ENCODE measurements at places on chromosomes 1 and 21.

DNA sequence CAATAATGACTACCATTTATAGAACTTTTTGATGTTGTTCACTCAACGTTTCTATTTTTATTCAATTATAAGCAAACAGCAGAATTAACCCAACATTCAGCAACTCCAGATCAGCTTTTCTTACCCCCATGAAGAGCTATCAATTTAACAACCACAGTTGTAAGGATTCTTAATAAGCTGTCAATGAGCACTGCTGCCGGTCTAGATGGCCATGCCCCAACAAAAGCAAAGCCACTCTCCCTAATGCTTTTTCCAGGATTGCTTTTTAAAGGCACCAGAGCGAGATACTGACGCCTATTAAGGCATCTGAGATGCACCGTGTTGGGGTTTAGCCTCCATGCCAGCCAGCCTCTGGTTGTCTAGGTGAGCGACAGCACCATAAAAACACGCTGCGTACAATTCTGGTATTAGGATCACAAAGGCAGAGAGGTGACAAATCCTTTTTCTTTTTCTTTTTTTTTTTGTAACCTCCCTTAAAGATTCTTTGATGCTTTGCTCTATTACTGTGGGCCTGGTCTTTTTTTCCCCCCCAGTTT is 39.5 kb downstream of the PTPRC start:
- DNase-seq: no peak

DNA sequence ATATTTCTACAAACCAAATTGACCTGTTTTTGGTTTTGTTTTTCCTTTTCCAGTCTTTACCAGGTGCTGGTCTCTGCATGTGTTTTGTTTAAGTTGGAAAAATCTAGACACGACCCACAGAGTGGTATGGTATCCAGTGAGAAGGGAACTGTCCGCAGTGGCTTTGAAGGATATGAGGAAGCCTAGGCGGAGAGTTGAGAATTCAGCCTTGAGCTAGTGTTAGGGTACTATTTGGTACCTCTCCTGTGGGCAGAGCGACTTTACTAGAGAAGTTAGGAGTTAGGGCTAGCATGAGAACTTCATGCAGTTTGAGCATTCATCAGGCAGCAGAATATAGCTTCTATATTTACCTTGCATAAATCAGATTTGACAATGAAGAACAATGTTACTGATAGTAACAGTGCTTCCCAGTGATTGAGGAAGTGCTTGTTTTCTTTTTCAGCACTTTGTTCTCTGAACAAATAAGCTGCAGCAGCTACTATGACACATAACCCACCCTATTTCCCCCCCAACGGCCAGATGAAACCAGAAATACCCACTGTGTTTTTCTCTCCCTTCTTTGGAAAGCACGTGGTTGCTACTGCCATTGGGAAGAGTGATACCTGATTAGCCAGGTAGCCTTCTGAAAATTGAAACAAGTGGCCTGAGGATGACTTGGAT is 19.0 kb downstream of the MRPS6 start:
- DNase-seq: no peak

GRCh38 chr1:179930867-179931266 is 23.7 kb upstream of the CEP350 start:
- DNase-seq: no peak

DNA sequence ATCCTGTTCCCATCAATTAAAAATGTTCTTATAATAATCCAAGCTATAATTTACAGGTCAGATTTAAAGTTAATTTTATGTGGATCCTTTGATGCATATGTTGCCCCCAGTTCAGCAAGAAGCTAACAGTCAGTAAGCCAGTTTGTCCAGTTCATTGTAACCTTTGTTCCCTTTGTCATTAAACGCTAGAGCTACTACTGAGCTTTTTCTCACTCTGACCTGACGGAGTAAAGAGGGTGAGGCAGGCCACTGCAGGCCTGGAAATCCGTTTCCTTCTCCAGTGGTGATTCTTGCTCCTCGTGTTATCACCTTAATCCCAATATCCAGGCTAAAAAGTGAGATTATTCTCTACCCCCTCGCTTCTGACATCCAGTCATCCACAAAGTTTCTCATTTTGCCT is 10.2 kb downstream of the YBX1 start:
- DNase-seq: no peak

DNA sequence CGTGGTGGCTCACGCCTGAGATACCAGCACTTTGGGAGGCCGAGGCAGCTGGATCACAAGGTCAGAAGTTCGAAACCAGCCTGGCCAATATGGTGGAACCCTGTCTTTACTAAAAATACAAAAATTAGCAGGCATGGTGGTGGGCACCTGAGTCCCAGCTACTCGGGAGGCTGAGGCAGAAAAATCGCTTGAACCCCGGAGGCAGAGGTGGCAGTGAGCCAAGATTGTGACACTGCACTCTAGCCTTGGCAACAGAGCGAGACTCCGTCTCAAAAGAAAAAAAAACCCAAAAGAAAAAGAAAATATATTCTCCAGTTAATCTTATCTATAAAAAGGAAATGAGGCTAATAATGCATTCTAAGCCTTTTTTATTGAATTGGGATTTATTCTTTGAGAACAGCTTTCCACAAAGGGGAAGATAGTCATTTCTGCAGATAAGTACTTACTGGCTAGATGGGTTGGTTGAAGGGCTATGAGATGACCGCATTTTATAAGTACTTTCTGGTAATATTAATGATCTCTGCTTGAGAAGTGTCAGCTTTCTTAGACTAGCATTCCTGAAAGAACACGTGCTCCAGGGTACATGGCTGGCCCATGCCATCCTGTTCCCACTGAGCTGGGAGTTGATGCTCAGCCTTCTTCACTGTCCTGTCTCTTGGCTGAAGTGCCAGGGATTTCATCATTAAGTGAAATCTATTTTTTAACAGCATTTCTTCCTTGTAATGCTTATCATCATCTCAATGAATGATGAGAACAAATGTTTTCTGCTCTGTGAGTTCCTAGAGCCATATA is 57.9 kb downstream of the SASS6 start:
- DNase-seq: peak; percentile 4

DNA sequence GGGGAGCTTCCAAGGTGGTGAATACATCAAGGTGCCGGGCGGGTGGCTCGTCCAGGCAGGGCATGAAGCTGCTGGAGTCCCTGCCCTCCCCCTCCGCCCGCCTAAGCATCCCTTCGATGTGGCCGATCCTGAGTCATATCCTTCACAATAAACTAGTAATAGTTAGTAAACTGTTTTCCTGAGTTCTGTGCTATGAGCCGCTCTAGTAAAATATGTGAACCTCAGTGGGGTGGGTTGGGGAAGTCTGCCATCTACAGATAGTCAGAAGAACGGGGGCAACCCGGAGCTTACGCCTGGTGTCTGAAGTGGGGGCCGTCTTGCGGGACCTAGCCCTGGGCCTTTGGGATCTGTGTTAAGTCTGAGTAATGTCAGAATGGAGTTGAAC is 21.6 kb downstream of the C2CD2 start:
- DNase-seq: no peak

- no peak for DNase-seq
Measured at GRCh38 chr1:116008656-116009390, 32.5 kb downstream of the SLC22A15 start.

DNA sequence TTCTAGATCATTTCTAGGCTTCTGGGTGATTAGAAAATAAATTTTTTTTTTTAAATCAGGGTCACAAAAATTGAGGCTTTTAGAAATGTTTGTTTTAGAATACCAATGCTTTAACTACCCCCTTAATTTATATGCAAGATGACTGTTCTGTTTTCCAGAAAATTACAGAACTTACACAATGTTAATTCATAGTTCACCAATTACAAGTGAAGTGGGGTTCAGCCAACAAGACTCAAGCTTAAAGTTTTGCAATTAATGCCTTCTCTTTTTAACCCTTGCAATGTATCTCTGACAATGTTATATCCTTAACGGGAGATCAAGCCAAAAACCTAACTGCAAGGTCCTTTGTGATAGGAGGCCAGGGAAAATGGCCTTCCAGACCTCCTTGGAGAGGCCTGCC is 5.6 kb downstream of the PRELP start:
- DNase-seq: no peak

DNA sequence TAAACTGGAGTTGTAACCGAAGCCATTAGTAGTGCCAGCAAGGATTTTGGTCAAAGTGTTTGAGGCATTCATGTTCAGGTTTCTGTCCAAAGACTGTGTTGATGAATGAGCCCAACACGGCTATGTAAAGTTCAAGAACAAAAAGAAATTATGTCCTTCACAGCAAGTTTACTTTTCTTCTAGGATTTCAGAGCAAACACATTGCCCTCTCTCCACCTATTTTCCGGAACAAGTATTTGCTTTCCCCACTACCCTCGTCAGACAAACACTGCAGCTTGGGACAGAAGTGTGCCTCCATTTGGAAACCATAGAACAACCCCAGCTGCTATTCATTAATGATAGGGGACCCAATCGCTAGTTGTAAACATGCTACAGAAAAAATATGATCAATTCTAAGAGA is 151.4 kb upstream of the C1orf105 start:
- no peak for DNase-seq

- no peak for DNase-seq
Measured at GRCh38 chr1:12191242-12192032, 24.6 kb downstream of the TNFRSF1B start.

DNA sequence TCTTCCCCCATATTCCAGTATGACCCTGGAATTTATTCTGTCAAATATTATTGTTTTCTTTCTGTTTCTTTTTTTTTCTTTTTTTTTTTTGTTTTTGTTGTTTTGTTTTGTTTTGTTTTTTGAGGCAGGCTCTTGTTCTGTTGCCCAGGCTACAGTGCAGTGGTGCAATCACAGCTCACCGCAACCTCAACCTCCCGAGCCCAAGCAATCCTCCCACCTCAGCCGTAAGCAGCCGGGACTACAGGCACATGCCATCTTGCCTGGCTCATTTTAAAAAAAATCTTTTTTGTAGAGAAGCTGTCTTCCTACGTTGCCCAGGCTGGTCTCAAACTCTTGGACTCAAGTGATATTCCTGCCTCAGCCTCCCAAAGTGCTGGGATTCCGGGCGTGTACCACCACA is 237.6 kb downstream of the SMYD3 start:
- no peak for DNase-seq

GRCh38 chr1:98452162-98452561 is 209.4 kb upstream of the SNX7 start:
- DNase-seq: no peak

DNA sequence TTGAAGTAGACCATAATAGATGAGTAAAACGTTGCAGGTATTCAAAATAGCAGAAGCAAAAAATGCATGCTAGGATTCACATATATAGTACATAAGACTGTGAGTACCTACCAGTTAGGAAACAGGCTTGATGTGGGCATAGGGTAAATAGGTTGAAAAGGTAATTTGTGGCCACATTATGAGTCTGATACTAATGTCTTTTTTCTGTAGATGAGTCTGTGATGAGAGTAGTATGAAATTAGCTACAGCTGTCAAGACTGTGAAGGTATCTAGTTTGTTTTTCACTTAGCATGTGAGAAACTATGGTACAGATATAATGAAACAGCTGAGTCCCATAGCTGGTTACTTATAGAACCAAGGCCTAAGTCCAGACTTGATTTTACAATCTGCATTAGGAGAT is 12.4 kb upstream of the SPATA1 start:
- DNase-seq: no peak

DNA sequence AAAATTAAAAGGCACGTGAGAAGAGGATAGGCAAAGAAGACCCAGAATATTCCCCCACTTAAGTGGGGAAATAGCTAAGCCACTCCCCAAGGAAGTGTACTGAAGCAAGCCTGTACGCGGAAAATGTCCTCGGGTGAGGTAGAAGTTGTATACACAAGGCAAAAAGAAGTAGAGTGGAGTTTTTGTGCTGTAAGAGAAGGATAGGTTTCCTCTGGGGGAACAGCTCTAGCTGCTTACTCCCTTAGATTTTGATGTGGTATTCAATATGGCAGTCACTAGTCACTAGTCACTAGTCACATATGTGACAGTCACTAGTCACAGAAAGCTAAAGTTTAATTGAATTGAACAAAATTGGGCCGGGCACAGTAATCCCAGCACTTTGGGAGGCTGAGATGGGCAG is 7.6 kb downstream of the TXNIP start:
- DNase-seq: no peak

- no peak for DNase-seq
Measured at GRCh38 chr1:897226-897625, 26.5 kb upstream of the SAMD11 start.

DNA sequence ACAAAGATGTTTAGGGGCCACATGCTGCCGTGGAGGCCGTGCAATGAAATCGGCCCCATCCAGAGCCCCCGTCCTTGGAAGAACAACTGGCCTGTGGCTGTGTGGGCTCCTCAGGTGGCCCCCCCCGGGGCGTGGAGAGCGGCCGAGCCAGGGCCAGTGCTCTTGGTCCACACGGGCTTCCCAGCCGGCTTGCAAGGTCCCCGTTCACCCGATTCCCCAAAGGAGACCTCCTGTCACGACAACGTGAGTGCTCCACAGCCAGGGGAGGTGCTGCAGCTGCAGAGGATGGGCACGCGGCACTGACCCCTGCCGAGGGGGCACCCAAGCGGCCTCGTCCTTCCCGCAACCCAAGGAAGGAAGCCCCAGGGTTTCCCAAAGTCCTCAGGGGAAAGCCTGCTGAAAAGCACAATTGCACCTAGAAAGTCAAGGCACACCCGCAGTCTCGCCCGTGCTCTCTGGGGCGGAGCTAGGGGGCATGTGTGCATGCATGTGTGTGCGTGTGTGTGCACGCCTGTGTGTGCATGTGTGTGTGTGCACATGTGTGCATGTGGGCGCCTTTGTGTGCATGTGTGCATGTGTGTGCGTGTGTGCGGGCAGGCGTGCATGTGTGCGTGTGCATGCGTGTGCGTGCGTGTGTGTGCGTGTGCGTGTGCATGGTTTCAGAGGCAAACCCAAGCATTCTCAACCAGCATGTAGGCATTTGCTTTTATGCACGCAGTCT is 48.2 kb downstream of the SLX9 start:
- DNase-seq: no peak

DNA sequence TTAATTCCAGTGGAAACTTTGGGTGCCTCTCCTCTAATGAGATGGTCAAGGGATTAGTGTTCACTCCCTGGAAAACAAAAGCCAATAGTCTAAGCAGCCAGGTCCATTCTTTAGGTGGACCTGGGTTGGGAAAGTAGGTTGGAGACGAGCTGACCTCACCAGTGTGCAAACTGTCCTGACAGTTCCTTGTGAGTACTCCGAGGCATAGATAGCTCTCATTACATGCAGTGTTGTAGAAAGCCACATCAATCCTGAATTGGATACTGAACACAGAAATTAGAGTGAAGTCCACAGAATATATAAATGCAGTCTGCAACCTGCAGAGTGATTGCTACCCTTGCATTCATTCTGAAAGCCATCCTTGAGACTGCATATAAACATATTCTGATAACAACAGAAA is 675.1 kb upstream of the CXADR start:
- DNase-seq: no peak

GRCh38 chr1:56444960-56445646 is 134.3 kb downstream of the PLPP3 start:
- no peak for DNase-seq
